ENCODE measurements at places on chromosomes 2 and 18.

GRCh38 chr2:219081096-219081495 is 20.4 kb upstream of the IHH start:
- no peak for DNase-seq

- DNase-seq: no peak
Measured at GRCh38 chr18:36181898-36182506, 5.3 kb upstream of the MOCOS start.

DNA sequence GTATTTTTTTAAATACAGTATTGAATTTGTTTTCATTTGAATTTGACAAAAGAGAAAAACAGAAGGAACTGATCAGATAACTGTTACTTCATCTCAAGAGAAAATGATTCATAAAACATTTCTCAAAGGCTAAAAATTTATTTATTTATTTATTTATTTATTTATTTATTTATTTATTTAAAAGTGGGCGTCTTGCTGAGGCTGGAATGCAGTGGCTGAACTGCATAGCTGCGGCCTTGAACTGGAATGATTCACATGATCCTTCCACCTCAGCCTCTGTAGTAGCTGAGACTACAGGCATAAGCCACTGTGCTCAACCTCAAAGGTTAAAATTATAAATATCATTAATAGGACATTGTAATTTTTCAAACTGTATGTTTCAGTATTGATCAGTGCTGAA is 4.5 kb upstream of the PUM2 start:
- DNase-seq: no peak

DNA sequence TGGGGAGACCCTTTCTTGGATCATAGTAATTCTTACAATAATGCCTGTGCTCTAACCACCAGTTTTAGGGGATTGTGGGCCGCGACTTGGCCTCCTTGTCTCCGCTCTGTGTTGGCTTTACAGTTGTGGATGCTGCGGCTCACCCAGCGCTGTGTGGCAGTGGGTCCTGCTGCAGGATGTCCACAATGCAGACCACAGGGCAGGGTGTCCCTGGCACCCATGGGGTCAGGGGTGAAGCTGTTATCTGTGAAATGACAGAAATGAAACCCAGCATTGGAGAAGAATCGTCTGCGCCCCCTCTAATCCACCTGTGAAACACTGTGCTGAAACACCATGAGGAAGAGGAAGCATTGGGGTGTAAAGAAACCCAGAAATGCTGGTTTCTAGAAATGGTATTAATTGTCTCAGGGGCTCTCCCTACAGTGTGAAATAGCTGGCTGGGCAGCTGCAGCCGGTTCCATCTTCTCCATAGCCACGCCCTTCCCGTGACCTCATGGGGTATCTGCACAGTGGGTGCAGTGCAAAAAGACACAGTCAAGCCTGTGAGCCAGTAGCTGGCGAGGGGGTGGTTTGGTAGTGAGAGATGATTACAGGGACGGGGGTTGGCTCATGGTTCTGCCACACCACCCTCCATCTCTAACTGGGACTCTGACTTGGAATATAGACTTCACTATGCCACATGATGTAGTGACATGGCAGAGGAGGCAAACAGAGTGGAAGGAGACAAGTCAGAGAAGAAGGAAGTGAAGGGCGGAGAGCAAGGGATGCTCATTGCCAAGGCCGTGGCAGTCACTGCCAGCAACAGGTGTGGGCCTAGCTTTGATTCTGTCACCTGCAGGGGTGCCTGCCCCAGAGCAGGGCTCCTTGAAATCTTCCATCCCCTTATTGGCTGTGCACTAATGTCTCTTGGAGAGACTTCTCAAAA is 16.2 kb downstream of the INPP4A start:
- no peak for DNase-seq

GRCh38 chr2:172909454-172909853 is 166.2 kb upstream of the MAP3K20 start:
- DNase-seq: no peak

All from GM04503 (cell line).